ENCODE measurements at places on chromosomes 5 and 9. TPM values are rescaled to one million over a fixed set of nuclear protein-coding genes. Genes with fewer than 3 reads are reported as not detected.

DNA sequence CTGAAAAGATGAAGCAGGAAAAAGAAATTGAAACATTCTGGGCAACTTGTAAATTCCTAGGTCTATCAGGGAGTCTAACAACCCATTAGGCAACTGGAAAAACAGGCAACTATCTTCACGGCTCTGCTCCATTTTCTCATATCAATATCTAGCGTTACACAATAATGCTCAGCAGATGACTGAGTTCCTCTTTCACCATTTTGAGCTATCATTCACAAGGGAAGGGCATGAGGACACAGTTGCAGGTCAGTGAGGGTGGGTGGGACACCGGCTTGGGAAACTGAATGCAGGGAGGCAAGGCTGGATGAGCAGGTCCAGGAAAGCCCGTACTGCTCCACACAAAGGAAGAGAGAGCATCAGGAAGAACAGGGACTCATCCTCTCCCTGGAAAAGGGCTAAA, 67.0 kb downstream of the FRMD3 start:
- no peak for DNase-seq

TRIM36 gene
- polyA plus RNA-seq = 0.68 TPM

DNA sequence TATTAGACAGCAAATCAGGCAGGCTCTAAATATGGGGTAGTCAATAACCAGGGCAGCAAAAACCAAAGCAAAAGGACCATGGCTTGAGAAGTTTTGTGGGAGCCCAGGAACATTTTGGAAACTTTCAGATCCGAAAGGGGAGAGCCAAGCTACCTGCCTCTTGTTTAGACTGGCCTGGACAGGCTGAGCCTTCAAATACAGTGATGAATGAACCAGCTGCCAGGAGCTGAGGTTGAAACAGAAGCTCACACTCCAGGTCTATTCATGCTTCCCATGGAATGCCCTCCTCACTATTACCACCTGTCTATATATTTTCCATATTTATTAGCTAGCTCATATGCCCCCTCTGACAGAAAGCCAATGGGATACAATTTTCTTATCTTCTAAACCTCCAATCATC, 150.8 kb upstream of the SLC44A1 start:
- no peak for DNase-seq

ADRB2 gene
- polyA plus RNA-seq = 2.9 TPM

OTP gene
- not detected for polyA plus RNA-seq

DNA sequence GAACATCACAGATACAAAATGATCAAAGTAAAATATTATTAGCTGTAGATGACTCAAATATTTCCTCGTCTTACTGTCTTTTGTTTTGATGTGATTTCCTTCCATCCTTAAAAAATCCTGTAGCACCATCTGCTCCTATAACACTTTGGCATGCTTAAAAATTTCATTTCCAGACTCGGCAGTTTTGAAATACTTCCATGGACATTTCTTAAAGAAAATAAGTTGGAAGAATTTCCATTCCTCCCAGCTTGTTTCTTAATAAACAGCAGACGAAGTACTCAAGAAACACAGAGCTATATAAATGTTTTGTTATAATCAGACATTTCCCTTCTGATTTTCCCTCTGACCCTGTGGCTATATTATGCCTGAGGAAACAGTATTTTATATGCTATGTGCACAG, 41.2 kb upstream of the SVEP1 start:
- no peak for DNase-seq

DNA sequence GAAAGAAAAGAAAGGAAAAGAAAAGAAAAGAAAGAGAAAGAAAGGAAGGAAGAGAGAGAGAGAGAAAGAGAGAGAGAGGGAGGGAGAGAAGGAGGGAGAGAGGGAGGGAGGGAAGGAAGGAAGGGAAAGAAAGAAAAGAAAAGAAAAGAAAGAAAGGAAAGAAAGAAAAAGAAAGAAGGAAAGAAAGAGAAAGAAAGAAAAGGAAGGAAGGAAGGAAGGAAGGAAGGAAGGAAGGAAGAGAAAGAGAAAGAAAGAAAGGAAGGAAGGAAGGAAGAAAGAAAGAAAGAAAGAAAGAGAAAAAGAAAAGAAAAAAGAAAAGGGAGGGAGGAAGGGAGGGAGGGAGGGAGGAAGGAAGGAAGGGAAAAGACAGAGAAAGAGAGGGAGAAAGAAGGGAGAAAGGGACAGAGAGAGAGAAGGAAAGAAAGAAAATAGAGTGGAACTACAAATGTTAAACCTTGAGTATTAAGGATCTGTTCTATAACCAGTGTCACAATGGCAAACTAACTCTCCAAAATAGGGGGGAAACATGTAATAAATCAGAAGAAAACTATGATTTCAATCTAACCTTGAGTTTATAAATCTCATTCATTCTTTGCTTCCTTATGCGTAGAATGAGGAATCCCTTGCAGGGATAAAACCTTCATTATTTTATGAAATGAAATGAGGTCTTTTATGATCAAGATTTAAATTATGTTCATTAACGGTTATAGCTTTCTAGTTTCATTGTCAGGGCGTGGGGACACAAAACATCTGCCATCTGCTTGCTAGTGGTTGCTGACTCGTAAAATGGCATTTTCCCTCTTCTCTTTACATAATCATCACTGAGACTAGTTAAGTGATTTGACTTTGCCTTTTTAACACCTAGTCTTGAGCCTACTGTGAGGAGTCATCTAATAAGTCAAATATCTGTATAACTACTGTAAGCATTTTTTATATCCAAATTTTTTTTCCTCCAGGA, 40.7 kb upstream of the RAD23B start:
- peak; percentile 47 for DNase-seq

- DNase-seq = no peak
Measured at GRCh38 chr5:143114481-143114880, 289.0 kb downstream of the NR3C1 start.

CTSL gene
- polyA plus RNA-seq = 487 TPM

C5orf58 gene
- polyA plus RNA-seq = not detected

GRCh38 chr9:80615964-80616363, 1044.2 kb downstream of the TLE4 start:
- DNase-seq = peak; percentile 84

PCDHGA4 gene
- polyA plus RNA-seq = 3.1 TPM

SLC6A3 gene
- not detected for polyA plus RNA-seq

OR1L4 gene
- not detected for polyA plus RNA-seq

GRCh38 chr5:141564216-141564692, 54.5 kb downstream of the DIAPH1 start:
- peak; percentile 95 for DNase-seq

N4BP3 gene
- 0.19 TPM for polyA plus RNA-seq

- no peak for DNase-seq
Measured at GRCh38 chr5:168850683-168851082, 271.5 kb upstream of the PANK3 start.

GRCh38 chr5:180283026-180283615, 8.8 kb downstream of the MAPK9 start:
- peak; percentile 31 for DNase-seq

Measured in fibroblast of lung (primary cell).